Trophoblast cell (in vitro differentiated cells and primary cell): ENCODE measurements at places on chromosomes 1 and 21.

DNA sequence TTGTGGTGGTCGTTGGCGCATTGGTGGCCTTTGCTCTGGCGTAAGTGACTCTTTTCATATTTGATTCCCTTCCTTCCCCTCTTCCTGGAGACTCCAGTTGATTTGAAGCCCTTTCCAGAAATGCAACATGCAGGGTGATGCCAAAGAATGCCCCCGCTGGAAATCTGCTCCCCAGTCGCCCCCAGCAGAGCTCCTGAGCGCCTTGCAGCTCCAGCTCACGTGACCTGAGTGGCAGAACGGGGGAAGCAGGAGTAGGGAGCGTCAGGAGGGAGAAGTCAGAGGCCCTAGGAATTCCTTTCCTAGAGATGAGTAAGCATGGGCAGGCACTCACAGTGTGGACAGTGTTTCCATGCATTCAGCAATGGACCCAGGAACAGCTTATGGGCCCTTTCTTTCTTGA lies 255.9 kb downstream of the CACNA1E start:
- DNase-seq = no peak

DNA sequence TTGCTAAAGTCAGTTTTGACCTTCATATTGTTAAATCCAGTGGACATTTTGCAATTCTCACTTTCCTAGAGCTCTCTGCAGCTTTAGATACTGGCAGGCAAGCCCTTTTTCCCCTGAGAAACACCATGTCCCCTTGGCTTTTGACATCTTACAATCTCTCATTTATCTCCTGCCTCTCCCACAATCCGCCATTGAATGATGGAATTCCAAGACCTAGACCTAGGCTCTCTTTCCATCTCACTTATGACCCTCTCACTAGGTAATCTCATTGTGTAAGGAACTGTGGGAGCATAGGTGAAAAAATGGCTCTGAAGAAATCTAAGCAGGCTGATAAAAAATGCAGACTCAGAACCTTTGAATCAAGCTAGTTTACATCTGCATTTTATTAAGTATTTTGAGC lies 2.0 kb downstream of the KYAT3 start:
- DNase-seq = no peak

GRCh38 chr1:226466296-226466695 lies 58.4 kb upstream of the PARP1 start:
- no peak for DNase-seq

DNA sequence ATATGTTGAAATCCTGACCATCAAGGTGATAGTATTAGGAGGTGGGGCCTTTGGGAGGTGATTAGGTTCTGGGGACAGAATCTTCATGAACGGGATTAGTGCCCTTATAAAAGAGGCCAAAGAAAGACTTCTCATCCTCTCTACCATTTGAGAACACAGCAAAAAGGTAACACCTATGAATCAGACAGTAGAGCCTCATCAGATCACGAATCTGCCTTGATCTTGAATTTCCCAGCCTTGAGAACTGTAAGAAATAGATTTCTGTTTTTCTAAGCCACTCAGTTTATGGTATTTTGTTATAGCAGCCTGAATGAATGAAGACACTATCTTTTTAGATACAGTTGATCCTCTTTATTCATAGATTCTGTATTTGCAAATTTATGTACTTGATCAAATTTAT lies 206.9 kb upstream of the EDN2 start:
- DNase-seq = no peak

- no peak for DNase-seq
Observed at GRCh38 chr1:155529929-155530328, 32.7 kb downstream of the ASH1L start.

GRCh38 chr1:148435406-148435805 lies 47.7 kb downstream of the PPIAL4G start:
- no peak for DNase-seq
